Activated T-helper 1 cell treated with anti-CD3 and anti-CD28 coated beads, Interleukin-12 subunit alpha, Interleukin-12 subunit beta, Interleukin-2, Interleukin-4 antibody, amounts not matched to agents 30 ng/mL and 10 ng/mL and 1 ng/mL, durations not matched to agents 14 hours and 24 hours and 36 hours (primary cell): ENCODE measurements at places on chromosomes 4 and X. TPM values are rescaled to one million over a fixed set of nuclear protein-coding genes. Genes with fewer than 3 reads are reported as not detected.

CXCL11 gene
- not detected in 2 replicates for total RNA-seq

LGI2 gene
- not detected in 2 replicates for total RNA-seq

GLRB gene
- total RNA-seq: not detected in 2 replicates

GPR82 gene
- total RNA-seq: 0.08 and 0.49 TPM in 2 replicates

PNMA3 gene
- 0.67 and 0.88 TPM in 2 replicates for total RNA-seq

GALNTL6 gene
- not detected in 2 replicates for total RNA-seq

FGA gene
- total RNA-seq: not detected in 2 replicates

NPNT gene
- total RNA-seq: 0.17 TPM in 1 of 2 replicates, not detected in the other

ZBTB49 gene
- total RNA-seq: 7.4 and 8.5 TPM in 2 replicates

ERVMER34-1 gene
- 0.05 TPM in 1 of 2 replicates, not detected in the other for total RNA-seq

DIPK2B gene
- total RNA-seq: not detected in 2 replicates

UGT2A1 gene
- total RNA-seq: not detected in 2 replicates

GYPA gene
- total RNA-seq: not detected in 2 replicates

SERPINA7 gene
- total RNA-seq: not detected in 2 replicates

MSX1 gene
- total RNA-seq: not detected in 2 replicates

KLB gene
- not detected in 2 replicates for total RNA-seq

RASSF6 gene
- total RNA-seq: not detected in 2 replicates

RS1 gene
- total RNA-seq: not detected in 2 replicates

ZNF185 gene
- total RNA-seq: 0.54 and 0.73 TPM in 2 replicates

ADGRG2 gene
- total RNA-seq: not detected in 2 replicates

NAP1L2 gene
- total RNA-seq: 1.7 and 1.8 TPM in 2 replicates
